ENCODE measurements at places on chromosomes 7 and 10.

- no peak for DNase-seq
These were observed 323.8 kb downstream of the GPR158 start for GRCh38 chr10:25498645-25499044.

- DNase-seq: no peak
These were observed 347 bp downstream of the LBX1 start for GRCh38 chr10:101228966-101229265.

DNA sequence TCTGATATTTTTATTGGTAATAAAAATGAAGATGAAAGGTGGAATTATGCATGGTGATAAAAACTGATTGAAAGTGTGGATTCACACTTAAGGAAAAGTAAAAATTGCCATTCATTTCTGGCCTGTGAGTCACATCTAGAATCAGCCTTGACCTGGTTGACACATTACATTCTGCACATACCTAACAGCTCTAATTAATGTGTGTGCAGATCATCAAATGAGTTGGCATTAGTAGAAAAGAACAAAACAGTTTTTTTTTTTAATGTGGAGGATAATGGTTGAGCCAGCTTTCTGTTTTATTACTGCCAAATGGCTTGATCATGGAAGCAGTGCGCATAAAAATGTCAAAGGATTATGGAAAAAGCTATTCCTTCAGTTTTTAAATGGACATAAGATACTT lies 142.6 kb upstream of the TMEM196 start:
- no peak for DNase-seq

DNA sequence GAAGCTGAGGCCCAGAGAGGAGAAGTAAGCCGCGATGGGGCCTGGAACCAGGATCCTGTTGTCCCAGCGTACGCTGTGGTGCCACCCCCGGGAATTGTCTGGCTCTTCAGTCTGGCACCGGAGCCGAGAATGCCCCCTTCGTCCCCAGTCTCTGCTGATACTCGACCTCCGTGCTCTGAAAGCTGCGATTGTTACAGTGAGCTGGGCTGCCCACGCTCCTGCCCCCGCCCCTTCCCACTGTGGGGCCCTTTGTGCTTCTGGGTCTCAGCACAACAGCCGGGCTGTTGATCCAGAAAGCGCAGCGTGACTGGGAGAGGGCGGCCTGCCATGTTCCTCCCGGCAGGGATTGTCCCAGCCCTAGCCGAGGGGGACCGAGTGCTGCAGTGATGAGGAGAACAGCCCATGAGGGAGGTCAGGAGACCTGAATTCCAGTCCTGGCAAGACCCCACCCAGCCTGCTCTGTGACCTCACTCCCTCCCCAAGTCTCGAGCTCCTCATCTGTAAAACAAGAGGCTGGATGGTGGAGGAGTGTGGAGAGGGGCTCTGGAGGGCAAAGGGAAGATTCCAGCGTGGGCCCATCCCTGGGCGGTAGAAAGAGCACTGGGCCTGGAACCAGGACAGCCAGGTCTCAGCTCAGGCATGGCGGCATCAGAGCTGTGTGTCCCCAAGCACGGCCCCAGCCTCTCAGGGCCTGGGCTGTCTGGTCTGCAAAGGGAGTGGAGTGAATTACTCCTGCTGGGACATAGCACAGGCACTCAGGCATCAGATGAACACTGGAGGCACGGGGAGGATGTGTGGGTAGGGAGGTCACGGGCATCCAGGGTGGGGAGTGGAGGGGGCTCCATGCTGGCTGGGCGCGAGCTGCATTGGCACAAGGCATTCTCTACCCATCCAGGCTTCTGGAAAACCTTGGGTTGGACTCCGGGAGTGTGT lies 43.6 kb downstream of the TSPAN15 start:
- DNase-seq: no peak

- DNase-seq: no peak
These were observed 161.9 kb downstream of the PHF14 start for GRCh38 chr7:11135573-11135972.

GRCh38 chr10:70350501-70350900 lies 31.9 kb downstream of the LRRC20 start:
- no peak for DNase-seq

DNA sequence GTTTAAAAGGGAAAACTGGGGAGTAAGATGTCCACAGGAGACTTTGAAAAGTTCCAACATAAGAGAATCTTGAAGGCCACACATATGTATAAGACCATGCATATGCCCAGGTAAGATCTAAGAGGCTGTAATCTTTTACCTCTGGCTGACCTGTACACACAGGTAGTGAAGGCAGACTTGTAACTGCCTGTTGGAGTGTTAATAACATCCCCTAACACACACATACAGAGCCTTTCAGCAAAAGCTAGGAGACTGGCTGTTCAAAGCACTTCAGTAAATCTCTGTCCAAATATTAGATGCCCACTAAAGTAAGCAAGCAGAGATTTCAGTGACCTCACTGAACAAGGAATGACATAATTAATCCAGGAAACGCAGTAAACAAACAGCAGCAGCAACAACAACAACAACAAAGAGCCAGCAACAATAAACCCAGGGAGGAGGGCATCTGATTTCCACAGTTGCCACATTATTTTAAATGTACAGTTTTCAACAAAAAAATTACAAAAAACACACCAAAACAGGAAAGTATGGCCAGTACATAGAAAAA lies 15.0 kb downstream of the CYP51A1 start:
- no peak for DNase-seq

DNA sequence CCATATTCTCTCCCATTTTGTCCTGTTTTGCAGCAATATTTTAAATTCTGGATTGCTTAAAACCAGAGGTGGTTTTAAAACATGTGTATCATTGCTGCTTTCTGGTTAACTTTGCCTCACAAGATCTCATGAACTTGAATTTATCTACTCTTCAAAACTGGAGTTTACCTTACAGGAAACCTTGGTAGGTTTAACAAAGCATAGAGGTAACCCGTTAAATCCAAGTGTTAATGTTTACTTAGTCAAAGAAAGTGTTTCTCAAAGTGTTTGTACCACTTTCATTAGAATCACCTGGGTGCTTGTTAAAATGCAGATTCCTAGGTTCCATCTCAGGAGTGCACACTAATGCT lies 44.0 kb upstream of the VDAC2 start:
- DNase-seq: no peak

DNA sequence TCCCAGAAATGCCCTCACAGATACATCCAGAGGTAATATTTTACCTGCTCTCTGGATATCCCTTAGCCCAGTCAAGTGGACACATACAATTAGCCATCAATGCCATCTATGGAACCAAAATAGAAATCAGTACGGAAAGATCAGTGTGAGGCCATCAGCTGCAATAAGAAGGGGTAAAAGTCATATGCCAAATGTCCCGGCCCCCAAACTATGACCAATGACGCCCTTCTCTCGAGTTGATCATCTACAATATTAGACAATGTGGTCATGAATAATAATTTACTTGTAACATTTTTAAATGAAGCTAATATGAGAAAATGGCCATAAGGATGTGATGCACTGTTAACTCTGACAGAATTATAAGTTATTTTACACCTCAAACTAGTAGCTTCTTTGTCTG lies 588.9 kb downstream of the POM121L12 start:
- DNase-seq: no peak

DNA sequence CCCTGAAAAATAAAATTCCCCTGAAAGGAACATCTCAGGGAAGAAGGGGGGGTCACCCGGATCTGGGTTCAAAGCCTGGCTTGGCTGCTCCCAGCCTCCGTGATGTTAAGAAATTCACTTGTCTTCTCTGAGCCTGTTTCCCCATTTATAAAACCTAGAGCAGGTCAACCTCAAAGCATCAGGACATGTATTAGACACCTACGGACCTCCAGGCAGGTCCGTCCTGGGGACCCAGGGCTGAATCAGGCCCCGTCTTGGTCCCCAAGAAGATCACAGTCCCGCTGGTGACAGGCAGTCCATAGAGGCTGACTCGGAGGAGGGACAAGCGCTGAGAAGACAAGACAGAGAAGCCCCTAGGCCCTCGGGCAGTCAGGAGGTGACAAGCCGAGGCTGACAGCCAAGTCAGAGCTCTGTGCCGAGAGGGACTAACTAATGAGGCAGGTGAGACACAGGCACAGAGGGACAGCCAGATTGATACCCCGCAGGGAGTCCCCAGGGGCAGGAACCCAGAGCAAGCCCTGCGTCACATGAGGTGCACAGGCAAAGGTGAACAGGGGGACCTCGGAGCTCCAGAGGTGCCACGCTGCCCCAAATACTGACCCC lies 2.9 kb downstream of the MYL10 start:
- no peak for DNase-seq

DNA sequence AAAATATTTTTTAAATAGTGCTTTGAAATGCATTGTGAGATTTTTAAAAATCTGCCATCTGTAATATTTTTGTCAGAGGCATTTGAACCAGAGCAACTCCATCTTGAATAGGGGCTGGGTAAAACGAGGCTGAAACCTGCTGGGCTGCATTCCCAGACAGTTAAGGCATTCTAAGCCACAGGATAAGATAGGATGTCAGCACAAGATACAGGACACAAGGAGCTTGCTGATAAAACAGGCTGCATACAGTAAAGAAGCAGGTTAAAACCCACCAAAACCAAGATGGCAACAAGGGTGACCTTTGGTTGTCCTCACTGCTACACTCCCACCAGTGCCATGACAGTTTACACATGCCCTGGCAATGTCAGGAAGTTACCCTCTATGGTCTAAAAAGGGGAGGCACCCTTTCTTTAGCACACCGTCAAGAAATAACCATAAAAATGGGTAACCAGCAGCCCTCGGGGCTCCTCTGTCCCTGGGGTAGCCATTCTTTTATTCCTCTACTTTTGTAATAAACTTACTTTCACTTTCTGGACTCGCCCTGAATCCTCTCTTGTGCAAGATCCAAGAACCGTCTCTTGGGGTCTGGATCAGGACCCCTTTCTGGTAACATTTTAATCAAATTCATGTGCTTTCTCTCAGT lies 273.7 kb downstream of the SEMA3D start:
- DNase-seq: no peak

- DNase-seq: no peak
These were observed 27.1 kb upstream of the CC2D2B start for GRCh38 chr10:95880704-95881103.

DNA sequence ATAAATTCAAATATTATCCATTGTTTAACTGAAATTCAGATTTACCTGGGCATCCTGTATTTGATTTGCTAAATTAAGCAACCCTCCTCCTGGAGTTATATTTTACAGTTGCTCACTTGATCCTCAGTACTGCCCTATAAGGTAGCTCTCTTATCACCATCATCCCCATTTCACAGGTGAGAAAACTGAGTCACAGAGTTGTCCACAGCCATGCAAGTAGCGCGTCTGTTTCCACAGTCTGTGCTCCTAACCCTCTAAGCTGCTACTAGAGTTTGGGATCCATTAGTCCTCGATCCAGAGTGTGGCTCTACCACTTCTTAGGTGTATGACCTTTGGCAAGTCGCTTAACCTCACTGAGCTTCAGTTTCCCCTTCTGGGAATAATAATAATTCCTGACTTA lies 34.9 kb upstream of the KDM7A start:
- DNase-seq: no peak

DNA sequence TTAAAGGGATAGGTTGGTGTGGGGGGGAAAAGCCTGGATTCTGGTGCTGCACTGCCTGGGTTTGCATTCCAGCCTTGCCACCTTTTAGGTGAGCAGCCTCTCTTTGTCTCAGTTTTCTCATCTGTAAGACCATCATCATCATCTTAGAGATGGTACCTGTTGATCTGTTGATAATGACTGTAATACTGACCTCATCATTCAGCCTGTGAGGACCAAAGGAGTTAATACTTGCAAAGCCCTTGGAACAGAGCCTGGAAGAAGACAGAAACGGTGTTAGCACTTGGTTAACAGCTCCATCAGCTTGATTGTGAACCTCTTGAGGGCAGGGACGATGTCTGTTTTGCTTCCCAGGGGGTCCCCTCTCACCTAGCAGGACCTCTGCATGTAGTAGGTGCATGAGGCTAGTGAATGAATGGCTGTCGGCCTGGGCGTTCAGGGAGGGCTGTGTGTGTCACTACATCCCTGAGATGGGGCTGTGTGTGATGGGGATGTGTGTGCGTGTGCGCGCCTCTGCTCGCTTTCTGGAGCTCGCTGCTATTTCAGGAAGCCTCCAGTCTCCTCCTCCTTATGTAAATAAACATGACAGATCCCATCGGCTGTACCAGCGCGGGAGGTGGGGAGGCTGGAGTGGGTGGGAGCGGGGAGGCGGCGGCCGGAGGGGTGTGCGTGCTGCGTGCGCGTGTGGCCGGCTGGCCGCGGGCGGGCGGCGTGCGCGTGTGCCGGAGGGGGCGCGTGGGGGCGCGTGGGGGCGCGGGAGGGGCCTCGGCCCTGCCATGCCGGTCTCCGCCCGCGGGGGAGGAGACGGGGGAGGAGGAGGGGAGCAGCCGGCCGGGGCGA lies 61.2 kb downstream of the NEURL1 start:
- DNase-seq: peak; percentile 65

- DNase-seq: no peak
These were observed 20.4 kb upstream of the HIPK2 start for GRCh38 chr7:139798221-139798620.

- DNase-seq: no peak
These were observed 18.3 kb downstream of the IRF5 start for GRCh38 chr7:128955981-128956380.

GRCh38 chr7:80632139-80632538 lies 6.3 kb upstream of the CD36 start:
- no peak for DNase-seq

DNA sequence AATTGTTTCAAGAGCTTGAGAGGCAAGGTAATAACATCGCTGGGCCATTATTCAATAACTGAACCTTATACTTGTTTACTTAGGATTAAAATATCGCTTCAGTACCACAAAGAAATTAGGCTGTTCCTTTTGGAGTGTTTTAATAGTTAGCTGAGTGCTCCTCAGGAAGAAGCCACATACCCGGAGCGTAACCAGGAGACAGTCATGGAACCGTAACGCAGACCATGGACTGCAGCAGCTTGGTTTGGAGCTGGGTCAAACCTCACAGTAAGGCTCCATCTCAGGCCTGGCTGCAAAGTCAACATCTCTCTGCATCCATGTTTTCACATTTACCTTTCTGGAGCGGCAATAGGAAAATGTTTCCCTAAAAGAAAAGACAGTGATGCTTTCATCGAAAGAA lies 599.0 kb downstream of the TNS3 start:
- no peak for DNase-seq

DNA sequence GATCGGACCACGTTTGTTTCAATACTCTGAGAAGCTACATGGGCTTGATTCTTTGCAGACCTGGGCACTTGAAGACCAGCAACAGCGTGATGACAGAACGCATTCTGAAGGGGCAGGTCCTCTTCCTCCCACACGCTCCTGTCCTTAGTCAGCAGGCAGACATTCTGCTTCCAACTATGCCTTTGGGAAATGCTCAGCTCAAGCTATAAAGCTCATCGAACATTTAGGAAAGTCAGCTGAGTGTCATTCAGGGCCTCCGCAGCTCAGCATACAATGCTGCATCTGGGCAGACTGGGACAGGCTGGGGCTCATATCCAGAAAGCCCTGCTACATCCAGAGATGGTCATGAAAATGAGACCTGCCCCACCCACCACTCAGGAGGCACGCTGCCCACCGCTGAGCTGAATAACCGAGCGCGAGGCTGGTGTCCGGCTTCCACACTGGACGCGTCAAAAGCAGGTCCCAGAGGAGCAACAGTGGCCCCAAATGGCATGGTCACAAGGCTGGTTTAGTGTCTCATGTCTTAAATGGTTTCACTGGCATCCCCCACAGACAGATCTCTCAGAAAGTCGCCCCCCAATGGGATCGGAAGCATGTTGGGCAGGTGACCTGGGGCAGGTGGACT lies 274.0 kb downstream of the DNAJB6 start:
- DNase-seq: no peak

Data from ureter (tissue), 1 donor.